ENCODE measurements at places on chromosomes 6 and 20. TPM values are rescaled to one million over a fixed set of nuclear protein-coding genes. Genes with fewer than 3 reads are reported as not detected.

BRD2 gene
- total RNA-seq: 56.8 TPM

KIF25 gene
- total RNA-seq: 0.29 TPM

ZBTB46 gene
- 14.3 TPM for total RNA-seq

SASH1 gene
- 28.2 TPM for total RNA-seq

SLC22A16 gene
- total RNA-seq: not detected

TFAP2D gene
- total RNA-seq: not detected

- no peak for DNase-seq
- no peak overlapping the region for H3K27ac ChIP-seq
- peaks cover 15% of the 10 kb centered on the region for H3K27me3 ChIP-seq
Measured at GRCh38 chr6:73302339-73302738, 39.3 kb upstream of the KHDC1 start.

- H3K36me3 ChIP-seq: no peaks in the 10 kb centered on the region
- no peak overlapping the region for H3K4me3 ChIP-seq
- no peaks in the 10 kb centered on the region for H3K27me3 ChIP-seq
- no peak overlapping the region for H3K27ac ChIP-seq
- no peak for DNase-seq
Measured at GRCh38 chr20:34316196-34316814, 13.2 kb upstream of the AHCY start.

GRCh38 chr6:130935978-130936377 lies 108.8 kb downstream of the SMLR1 start:
- no peaks in the 10 kb centered on the region for H3K27me3 ChIP-seq
- no peak overlapping the region for H3K4me3 ChIP-seq
- no peak overlapping the region for H3K27ac ChIP-seq
- DNase-seq: no peak
- no peaks in the 10 kb centered on the region for H3K36me3 ChIP-seq

DNA sequence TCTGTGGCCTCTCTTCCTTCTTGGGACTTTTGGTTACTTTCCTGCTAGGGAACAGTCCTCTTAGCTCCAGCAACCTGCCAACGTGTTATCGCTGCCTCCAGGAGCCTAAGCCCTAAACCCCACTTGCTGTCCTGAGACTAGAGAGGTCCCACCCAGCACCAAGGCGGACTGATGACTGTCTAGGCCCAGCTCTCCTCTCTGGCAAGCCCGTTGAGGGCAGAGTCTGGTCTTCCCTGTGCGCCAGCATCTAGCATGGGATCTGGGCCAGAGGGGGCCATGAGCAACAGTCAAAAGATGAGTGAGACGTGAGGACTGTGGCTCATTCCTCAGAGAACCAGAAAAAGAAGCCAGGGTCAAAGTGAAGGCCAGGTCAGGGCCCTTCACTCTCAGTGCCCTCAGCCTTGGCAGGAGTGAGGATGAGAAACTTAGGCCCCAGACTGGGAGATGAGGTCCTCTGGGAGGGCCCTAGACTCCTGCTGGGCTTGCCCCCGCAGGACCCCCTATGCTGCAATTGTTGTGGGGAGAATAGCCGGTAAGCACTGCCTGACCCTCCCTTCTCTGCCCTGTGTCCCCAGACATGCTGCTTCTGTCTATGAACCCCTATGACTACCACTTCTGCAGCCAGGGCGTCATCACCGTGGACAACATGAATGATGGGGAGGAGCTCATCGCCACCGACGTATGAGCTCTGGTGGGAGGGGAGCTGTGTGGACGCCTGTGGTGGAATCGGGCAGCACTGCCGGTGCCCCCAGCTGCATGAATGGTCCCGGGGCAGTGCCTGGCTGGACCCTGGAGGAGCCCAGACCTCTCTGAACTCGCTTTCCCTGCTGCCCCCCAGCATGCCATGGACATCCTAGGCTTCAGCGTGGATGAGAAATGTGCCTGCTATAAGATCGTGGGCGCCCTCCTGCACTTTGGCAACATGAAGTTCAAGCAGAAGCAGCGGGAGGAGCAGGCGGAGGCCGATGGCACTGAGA lies 30.9 kb downstream of the MYH7B start:
- DNase-seq: no peak
- no peak overlapping the region for H3K27ac ChIP-seq
- no peaks in the 10 kb centered on the region for H3K27me3 ChIP-seq
- H3K4me3 ChIP-seq: no peak overlapping the region

DNA sequence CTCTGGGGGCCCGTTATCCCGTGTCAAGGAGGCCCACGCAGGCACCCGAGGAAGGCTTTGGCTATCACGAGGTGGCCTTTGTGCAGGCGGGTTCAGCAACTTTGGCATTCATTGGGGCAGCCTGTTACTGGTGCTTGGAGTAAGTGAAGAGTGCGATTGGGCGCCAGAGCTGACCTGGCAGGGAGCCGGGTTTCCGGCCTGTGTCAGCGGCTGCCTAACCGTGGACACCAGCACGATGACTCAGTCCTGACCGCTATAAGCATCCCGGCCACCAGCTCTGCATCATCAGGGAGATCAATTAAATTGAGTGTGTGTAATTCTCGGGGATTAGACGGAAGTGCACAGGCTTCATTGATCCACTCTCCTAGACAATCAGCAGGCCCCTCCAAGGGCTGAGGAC lies 45.9 kb downstream of the CDH4 start:
- H3K27ac ChIP-seq: no peak overlapping the region
- no peak for DNase-seq
- H3K36me3 ChIP-seq: no peaks in the 10 kb centered on the region
- H3K4me3 ChIP-seq: no peak overlapping the region
- H3K4me1 ChIP-seq: no peaks in the 10 kb centered on the region

DNA sequence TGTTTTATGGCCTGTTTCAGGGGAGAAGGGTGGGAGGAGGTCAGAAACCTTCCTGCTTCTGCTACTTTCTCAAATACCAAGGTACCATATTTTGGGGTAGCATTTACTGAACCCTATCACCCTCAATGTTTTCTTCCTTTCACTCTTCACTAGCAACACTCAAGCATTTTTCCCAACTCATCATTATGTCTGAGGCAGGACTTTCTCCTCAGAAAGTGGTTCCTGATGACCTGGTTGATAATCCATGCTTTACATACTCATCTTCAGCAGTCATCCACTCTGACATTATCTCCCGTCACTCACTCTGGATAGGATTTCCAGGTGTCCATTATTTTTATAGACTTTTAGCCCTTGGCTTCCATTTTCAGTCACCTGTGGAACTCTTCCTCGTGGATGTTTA lies 21.1 kb downstream of the ZNF292 start:
- H3K4me1 ChIP-seq: peaks cover 32% of the 10 kb centered on the region
- no peak overlapping the region for H3K4me3 ChIP-seq
- DNase-seq: no peak
- no peak overlapping the region for H3K27ac ChIP-seq

DNA sequence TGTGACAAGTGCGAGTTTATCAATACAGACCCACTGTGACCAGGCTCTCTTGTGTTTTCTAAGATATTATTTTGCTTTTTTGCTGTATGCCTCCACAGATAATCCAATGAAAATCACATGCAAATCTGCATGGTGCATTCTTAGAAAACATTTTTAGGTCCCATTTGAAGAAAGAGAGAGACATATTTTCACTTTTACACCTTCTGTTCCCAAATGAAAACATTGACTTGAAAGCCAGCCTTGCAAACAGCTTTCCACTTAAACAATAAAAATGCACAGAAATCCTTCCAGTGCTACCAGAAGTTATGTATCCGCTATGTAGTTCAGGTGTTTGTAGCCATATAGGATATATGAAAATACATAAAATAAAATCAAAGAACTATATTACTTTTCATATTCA lies 618.0 kb downstream of the CDH26 start:
- no peak overlapping the region for H3K4me3 ChIP-seq
- no peaks in the 10 kb centered on the region for H3K27me3 ChIP-seq
- no peaks in the 10 kb centered on the region for H3K4me1 ChIP-seq
- no peaks in the 10 kb centered on the region for H3K36me3 ChIP-seq
- no peak for DNase-seq

GRCh38 chr6:127841811-127842210 lies 59.0 kb downstream of the THEMIS start:
- no peaks in the 10 kb centered on the region for H3K4me1 ChIP-seq
- H3K36me3 ChIP-seq: no peaks in the 10 kb centered on the region
- H3K27me3 ChIP-seq: no peaks in the 10 kb centered on the region

- no peaks in the 10 kb centered on the region for H3K4me1 ChIP-seq
- DNase-seq: no peak
- H3K27me3 ChIP-seq: no peaks in the 10 kb centered on the region
- H3K4me3 ChIP-seq: no peak overlapping the region
- H3K27ac ChIP-seq: no peak overlapping the region
Measured at GRCh38 chr20:34994509-34995131, 39.0 kb downstream of the MYH7B start.

DNA sequence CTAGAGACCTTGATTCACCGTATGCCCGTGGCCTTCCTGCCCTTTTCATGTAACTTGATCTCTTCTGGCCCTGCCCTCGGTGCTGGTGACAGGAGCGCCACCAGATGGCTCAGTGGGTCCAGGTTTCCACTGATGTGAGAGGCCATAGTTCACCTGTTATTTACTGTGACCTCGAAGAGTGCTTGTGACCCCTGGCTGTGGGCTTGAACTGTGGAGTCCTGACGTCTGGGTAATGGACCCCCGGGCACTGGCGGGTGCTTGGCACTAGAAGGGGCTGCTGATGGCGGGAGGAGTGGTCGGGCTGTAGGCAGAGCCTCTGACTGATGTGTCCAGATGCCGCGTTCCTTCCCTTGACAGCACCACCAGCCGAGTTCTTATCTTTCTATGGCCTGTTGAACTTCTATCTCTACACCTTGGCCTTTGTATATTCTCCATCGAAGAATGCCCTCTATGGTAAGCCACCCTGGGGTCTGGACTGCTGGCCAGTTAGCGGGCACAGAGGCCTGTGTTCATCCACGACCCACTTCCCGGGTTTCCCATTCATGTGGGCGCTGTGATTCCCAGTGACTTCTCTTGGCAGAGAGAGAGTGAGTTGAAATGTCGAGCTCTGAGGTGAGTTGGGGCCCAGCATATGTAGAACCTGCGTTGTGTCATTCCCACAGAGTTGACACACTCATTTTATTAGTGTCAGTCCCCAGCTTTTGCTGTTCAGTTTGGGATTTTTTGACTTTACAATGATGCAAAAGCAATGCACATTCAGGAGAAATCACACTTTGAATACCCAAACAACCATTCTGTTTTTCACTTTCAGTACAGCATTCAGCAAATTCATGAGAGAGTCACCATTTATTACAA lies 14.9 kb downstream of the DYNLT1 start:
- H3K27me3 ChIP-seq: no peaks in the 10 kb centered on the region
- peaks cover 38% of the 10 kb centered on the region for H3K4me1 ChIP-seq
- DNase-seq: no peak
- H3K27ac ChIP-seq: no peak overlapping the region

DNA sequence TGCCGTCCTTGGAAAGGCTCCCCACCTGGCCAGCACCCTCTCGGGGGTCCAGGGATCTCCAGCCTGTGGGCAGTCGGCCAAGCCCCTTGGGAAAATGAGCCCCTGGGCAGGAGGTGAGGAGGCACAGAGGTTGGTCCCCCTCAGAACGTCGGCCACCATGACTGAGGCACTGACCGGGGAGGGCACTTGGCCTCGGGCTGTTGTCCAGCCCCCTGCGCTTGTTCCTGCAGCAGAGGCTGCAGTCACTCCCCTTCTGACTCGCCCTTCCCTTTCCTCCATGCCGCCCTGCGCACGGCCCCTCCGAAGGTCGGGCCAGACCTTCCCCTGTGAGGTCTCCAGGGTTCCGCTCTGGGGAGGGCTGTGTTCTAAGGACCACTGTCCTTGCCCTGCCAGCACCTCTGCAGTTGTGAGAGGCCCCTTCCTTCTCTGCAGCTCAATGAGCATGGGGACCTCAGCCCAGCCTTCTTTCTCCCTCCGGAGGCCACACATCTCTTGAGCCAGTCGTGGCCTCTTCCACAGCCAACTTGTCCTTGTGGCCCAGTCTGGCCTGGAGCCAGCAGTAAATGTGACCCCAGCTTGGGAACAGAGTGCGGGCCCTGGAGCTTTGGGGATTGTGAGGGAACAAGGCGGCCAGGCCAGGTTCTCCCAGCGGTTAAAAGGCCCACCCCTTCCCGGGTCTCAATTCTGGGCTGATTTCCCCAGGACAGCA lies 195.5 kb downstream of the DLL1 start:
- H3K4me1 ChIP-seq: peaks cover 8% of the 10 kb centered on the region
- no peaks in the 10 kb centered on the region for H3K36me3 ChIP-seq
- DNase-seq: peak; percentile 4
- H3K27me3 ChIP-seq: no peaks in the 10 kb centered on the region
- no peak overlapping the region for H3K4me3 ChIP-seq

GRCh38 chr6:110882274-110882619 lies 7.7 kb downstream of the AMD1 start:
- H3K36me3 ChIP-seq: no peaks in the 10 kb centered on the region
- H3K4me3 ChIP-seq: peak overlapping the region; percentile 11
- DNase-seq: no peak
- no peaks in the 10 kb centered on the region for H3K27me3 ChIP-seq
- peaks cover 43% of the 10 kb centered on the region for H3K4me1 ChIP-seq

- H3K36me3 ChIP-seq: no peaks in the 10 kb centered on the region
- H3K27ac ChIP-seq: no peak overlapping the region
- H3K4me1 ChIP-seq: peaks cover 6% of the 10 kb centered on the region
- no peak overlapping the region for H3K4me3 ChIP-seq
- no peak for DNase-seq
Measured at GRCh38 chr6:15990179-15990578, 138.7 kb upstream of the MYLIP start.

- no peak for DNase-seq
- peak overlapping the region; percentile 7 for H3K4me3 ChIP-seq
- no peaks in the 10 kb centered on the region for H3K27me3 ChIP-seq
- H3K36me3 ChIP-seq: no peaks in the 10 kb centered on the region
- H3K4me1 ChIP-seq: no peaks in the 10 kb centered on the region
- peak overlapping the region; percentile 22 for H3K27ac ChIP-seq
Measured at GRCh38 chr6:44192428-44193041, 24.2 kb upstream of the MYMX start.

GRCh38 chr6:33885132-33886057 lies 81.6 kb upstream of the MLN start:
- H3K36me3 ChIP-seq: no peaks in the 10 kb centered on the region
- H3K4me3 ChIP-seq: no peak overlapping the region
- peaks cover 3% of the 10 kb centered on the region for H3K27me3 ChIP-seq
- H3K27ac ChIP-seq: no peak overlapping the region

DNA sequence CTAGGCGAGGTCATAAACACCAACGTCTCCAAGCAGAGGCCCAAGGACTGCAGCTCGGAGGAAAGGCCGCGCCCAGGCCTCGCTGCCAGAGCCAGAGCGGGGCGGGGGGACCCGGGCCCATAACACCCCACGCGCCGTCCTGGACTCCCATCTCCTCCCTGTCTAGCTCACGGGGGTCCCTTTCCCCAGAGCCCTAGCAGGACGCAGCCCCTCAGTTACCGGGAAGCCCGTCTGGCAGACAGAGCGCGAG lies 44.9 kb downstream of the MDFI start:
- H3K27me3 ChIP-seq: no peaks in the 10 kb centered on the region
- peak overlapping the region; percentile 52 for H3K4me3 ChIP-seq
- peaks cover 2% of the 10 kb centered on the region for H3K36me3 ChIP-seq
- peaks cover 22% of the 10 kb centered on the region for H3K4me1 ChIP-seq
- peak overlapping the region; percentile 84 for H3K27ac ChIP-seq
